ENCODE measurements at places on chromosomes 1 and 21. TPM values are rescaled to one million over a fixed set of nuclear protein-coding genes. Genes with fewer than 3 reads are reported as not detected.

The CSRP1 gene
- polyA plus RNA-seq, result 14.2 TPM

The NBPF10 gene
- 0.20 TPM for polyA plus RNA-seq

The ARHGEF16 gene
- 25.0 TPM for polyA plus RNA-seq

The GBP4 gene
- not detected for polyA plus RNA-seq

The PRELP gene
- 0.28 TPM for polyA plus RNA-seq

The RHEX gene
- polyA plus RNA-seq, result not detected

The PCAT6 gene
- 27.5 TPM for polyA plus RNA-seq

The DNAJC6 gene
- polyA plus RNA-seq, result 1.6 TPM

The ASTN1 gene
- polyA plus RNA-seq, result 2.9 TPM

The EXTL1 gene
- 0.89 TPM for polyA plus RNA-seq

The HTR1D gene
- 11.5 TPM for polyA plus RNA-seq

The NPHS2 gene
- not detected for polyA plus RNA-seq

The CNR2 gene
- not detected for polyA plus RNA-seq

The ADCY10 gene
- polyA plus RNA-seq, result 0.02 TPM

The CTSK gene
- 4.2 TPM for polyA plus RNA-seq

The CRNN gene
- not detected for polyA plus RNA-seq

The B3GALT5 gene
- polyA plus RNA-seq, result 12.4 TPM

The DYRK3 gene
- polyA plus RNA-seq, result 2.1 TPM

The AMIGO1 gene
- polyA plus RNA-seq, result 2.4 TPM

The GSTM5 gene
- polyA plus RNA-seq, result 0.89 TPM

The AMY2B gene
- 2.0 TPM for polyA plus RNA-seq

The MAN1A2 gene
- polyA plus RNA-seq, result 5.5 TPM

The GNAT2 gene
- polyA plus RNA-seq, result 0.14 TPM

The KIRREL1 gene
- 22.9 TPM for polyA plus RNA-seq

The PSMD4 gene
- 284 TPM for polyA plus RNA-seq

The F11R gene
- polyA plus RNA-seq, result 200 TPM

The RCAN3 gene
- polyA plus RNA-seq, result 5.6 TPM

The TMEM125 gene
- polyA plus RNA-seq, result 54.2 TPM

The AHCTF1 gene
- 7.9 TPM for polyA plus RNA-seq

The IL12RB2 gene
- polyA plus RNA-seq, result 0.71 TPM

The CLCA1 gene
- not detected for polyA plus RNA-seq

The MROH9 gene
- polyA plus RNA-seq, result not detected

The NIBAN1 gene
- polyA plus RNA-seq, result 4.2 TPM

The ANKRD35 gene
- polyA plus RNA-seq, result 1.6 TPM

The ADAMTS5 gene
- polyA plus RNA-seq, result 0.14 TPM

The GJB4 gene
- polyA plus RNA-seq, result 0.41 TPM
